ENCODE measurements at places on chromosomes 7 and 10.

GRCh38 chr7:149355390-149356048 lies 93.5 kb downstream of the ZNF783 start:
- no peak for DNase-seq

DNA sequence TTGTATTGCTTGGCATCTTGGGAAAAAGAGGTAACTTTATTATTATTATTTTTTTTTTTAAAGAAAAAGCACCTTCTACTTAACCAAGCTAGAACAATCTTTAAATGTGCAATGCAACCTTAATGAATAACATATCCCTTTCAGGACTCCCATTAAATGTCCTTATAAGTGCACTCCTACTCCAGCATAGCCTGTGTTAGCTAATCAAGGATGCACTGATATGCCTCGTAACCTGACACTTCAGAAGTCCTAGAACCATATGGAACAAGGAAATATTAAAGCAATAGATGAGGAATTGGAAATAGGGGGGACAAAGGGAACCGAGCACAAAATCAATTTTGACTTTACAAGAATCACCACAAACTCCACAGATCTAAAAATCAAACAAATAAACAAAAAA lies 522.4 kb downstream of the PARD3 start:
- no peak for DNase-seq

DNA sequence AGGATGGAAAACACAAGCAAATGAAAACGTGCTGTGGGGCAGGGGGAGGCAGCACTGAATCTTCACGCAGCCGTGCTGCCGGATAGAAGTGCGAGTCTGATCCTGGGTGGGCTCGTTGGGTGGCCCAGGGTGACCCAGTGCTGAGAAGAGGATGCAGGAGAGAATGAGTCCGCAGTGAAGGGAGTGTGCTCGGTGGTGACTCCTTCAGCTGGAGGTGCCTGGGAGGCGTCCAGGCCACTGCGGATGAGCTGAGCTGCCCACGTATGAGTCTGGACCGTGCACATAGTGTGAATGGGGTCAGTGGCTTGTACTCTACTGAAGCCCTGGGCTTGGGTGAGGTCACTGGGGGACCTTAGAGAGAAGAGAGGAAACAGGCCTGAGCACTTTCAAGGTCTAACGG lies 190.0 kb upstream of the MGMT start:
- no peak for DNase-seq

DNA sequence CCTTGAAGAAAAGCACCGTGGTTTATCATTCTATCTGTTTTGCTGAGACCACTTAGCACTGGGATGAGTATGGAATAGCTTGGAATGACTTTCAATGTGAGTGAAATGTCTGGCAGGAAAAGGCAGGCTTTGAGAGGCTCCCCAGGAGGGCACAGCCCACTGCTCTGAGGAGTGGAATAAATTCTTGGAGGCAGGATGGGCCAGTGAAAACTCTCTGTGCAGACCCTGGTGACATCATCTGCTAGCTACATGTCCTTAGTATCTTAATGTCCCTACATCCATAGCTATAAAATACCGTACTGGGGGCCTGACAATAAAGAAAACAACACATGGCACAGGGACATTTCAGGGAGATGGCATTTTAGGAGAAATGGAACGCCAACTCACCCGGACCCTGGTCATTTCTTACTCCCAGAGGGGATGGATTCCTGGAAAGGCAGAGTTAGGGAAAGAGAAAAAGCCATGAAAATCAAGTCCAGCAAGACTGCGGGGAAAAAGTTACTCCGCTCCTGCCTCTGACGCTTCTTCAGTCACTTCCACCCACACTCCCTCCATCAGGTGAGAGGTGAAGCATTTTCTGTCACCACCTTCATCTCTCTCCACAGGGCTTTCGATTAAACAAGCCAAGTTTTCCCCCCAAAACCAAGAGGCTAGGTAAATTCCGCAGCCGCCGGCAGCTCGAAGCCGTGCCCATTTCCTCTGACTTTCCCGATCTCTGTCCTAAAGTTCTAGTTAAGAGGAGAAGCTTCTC lies 991 bp downstream of the ZNF239 start:
- DNase-seq: no peak

- DNase-seq: no peak
These were observed 11.0 kb upstream of the LFNG start for GRCh38 chr7:2508327-2509215.

DNA sequence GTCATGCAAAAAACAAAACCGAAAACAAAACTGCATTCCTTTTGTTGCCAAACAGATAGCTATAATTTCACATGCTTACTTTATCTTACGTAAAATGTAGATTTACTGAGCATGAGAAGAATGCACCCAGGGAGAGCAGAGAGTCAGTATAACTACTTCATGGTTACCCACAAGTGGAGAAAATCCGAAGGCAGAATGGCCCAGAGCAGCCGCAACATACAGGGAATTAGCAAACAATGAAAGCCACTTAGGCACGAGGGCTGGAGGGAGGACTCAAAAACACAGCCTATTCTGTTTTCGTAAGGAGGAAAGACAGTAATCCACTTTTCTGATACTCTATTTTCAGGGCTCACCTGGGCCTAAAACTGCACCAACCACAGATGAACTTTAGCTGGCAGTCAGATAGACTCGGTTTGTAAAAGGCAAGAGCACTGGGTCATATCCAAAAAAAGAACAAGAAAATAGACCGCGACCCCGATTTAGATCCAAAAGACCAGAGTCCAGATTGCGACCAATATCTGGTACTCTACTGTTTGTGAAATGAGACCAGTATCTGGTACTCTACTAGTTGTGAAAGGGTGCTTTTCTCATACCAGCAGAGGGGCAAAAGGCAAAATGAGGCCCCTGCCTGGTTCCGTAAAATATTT lies 1.3 kb downstream of the ITPRIP start:
- DNase-seq: no peak

DNA sequence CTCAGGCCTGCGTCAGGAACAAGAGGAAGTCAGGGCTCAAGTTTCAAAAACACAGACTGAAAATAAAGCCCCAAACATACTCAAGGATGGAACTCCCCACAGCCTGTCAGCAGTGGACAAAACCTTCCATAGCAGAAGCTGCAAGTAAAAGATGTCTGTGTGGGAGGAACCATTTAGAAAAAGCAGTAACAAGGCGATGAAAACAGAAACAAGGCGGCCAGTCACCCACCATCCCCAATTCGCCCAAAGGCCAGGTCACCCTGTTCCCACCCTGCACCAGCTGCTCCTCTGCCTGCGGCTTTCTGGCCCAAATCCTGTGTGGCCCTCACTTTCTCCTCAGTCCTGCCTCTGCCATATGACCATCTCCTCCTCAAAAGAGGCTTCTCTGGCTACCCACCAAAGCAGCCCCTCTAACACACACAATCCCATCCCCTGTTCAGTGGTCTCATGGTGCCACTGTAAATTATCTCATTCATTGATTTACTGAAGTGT lies 27.8 kb downstream of the KCNMA1 start:
- no peak for DNase-seq

DNA sequence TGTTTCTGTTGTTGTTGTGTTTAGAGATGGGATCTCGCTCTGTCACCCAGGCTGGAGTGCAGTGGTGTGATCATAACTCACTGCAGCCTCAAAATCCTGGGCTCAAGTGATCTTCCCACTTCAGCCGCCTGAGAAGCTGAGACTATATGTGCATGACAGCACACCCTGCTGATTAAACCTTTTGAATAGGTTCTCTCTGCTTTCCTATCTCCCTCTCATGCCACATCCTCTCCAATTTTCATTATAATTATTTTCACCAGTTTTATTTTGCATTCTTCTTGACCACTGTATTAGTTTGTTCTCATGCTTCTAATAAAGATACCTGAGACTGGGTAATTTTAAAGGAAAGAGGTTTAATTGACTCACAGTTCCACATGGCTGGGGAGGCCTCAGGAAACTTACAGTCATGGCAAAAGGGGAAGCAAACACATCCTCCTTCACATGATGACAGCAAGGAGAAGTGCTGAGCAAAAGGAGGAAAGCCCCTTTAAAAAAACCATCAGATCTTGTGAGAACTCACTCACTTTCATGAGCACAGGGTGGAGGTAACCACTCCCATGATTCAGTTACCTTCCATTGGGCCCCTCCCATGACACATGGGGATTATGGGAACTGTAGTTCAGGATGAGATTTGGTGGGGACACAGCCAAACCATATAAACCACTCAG lies 12.9 kb downstream of the AGK start:
- no peak for DNase-seq

DNA sequence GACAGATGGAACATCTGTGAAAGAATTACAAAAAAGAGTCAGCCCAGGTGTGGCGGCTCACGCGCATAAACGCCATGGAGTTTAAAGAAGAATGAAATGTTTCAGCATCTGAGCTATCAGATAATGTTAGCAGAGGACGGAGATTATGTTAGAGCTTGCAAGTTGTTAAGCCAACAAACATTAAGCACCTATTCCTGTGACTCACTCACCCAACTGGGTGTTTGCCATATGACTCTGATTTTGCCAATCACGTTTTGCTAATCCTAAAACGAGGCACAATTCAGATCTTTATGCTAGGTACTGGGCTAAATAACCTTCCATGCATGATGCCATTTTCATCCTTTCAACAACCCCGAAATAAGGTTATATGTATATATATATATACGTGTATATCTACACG lies 29.0 kb upstream of the CCNY start:
- DNase-seq: no peak

DNA sequence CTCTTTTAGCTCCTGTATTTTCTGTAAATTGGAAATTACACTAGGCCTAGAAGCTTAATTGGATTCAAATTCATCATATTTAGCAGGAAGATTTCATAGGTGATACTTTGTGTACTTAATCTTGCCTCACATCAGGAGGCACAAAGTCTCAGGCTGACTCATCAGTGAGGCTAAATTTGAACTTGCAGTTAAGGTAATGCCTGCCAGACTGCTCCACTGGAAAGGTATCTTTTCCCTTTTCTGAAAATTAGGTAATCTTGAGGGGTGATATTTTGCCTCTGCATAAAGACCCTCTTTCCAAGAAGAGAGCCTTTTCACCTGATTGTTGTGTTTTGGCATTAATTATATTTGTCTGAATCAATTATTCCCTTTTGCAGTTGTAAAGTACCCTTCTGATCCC lies 14.6 kb downstream of the PPIA start:
- DNase-seq: no peak

DNA sequence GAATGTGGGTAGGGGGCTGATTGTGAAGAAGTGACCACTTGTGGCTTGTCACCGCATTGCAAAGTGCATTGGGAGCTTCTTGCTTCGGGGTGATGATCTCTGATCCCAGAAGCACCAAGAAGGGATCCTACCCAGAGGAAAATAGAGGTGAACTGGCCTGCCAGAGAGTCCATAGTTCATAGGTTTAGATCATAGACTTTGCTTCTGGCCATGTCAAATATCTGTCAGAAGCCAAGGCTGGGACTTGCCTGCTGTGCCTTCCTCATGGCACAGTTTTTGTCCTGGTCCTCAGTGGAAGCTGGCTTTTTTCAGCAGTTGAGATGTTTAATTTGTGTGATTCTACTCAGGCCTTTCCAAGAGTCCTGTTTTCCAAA lies 1.1 kb downstream of the ZSWIM8 start:
- DNase-seq: no peak

GRCh38 chr7:104838537-104839299 lies 175.3 kb upstream of the KMT2E start:
- DNase-seq: no peak

DNA sequence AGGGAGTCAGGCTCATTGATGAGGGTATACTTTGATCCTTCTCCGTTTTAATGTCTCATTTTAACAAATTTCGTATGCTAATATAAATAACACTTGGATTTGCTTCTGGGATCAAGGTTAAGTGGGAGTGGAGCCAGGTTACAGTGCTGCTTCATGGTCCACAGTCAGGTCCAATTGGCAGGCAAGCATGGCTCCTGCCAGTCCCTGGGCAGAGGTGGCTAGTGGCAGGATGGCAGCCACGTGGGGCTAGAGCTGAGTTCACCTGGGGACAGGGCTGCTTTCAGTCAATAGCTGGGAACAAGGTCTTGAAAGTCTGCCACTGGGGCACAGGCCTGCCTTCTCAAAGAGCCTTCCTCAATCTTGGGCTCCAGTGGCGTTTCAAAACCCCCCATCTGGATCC lies 16.0 kb upstream of the VWA2 start:
- no peak for DNase-seq

- DNase-seq: no peak
These were observed 8.0 kb upstream of the TAS2R60 start for GRCh38 chr7:143435266-143435665.

- DNase-seq: no peak
These were observed 43.0 kb upstream of the COL1A2 start for GRCh38 chr7:94351703-94352102.

GRCh38 chr7:136229790-136230189 lies 252.6 kb upstream of the MTPN start:
- no peak for DNase-seq

GRCh38 chr7:107622429-107622828 lies 38.2 kb upstream of the SLC26A4 start:
- DNase-seq: no peak

GRCh38 chr10:45454859-45455258 lies 80.8 kb downstream of the ALOX5 start:
- no peak for DNase-seq

- DNase-seq: no peak
These were observed 28.8 kb downstream of the CACUL1 start for GRCh38 chr10:118725886-118726500.

DNA sequence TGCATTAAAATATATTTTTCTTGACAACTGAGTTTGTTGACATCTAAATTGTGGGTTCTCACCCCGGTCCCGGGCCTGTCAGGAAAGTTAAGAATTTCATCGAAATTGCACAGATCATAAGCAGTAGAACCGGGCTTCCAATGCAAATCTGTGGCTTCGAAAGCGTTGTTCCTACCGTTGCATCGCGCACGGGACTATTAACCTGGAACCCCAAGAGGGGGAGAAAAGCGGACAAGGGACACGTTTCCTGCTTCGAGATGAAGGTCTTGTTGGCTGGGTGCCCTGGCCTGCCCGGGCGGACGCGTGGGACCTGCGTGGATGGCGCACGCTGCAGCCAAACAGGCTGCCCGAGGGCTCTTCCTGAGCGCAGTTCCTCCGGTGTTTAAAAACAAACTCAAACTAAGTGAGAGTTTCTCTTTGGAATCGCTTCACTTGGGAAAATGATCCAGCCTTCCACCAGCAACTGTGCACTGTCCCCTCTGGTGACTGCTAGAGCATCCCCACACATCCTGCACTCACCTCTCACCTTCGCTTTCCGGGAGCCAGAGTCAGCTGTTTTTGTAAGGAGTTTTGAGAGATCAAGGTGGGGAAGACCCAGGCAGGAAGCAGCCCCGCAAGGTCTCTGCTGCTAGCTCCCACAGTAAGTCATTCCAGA lies 5.1 kb upstream of the TBX20 start:
- DNase-seq: no peak

DNA sequence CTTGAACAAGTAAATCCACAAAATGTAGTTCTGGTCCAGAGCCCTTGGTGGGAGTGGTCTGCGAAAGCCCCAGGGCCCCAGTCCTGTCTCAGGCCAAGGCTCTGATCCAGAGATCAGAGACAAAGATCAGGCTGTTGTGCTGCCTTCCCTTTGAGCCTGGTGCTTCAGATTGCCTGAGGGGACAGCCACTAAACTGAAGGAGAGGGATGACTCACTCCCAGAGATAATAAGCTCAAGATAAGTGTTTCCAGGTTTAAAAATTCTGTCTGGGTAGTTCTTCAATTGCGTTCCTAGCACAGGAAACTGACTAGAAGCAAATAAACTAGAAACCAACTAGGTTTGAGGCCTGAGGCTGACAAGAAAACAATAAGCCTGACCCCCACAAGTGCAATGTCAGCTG lies 190.2 kb downstream of the RAMP3 start:
- DNase-seq: no peak

GRCh38 chr10:119323085-119324016 lies 116.0 kb downstream of the GRK5 start:
- DNase-seq: no peak

Measured in tibial artery (tissue), 4 donors.